Psoas muscle (tissue), 8 donors: ENCODE measurements at places on chromosomes 2 and 18. TPM values are rescaled to one million over a fixed set of nuclear protein-coding genes. Genes with fewer than 3 reads are reported as not detected.

DNA sequence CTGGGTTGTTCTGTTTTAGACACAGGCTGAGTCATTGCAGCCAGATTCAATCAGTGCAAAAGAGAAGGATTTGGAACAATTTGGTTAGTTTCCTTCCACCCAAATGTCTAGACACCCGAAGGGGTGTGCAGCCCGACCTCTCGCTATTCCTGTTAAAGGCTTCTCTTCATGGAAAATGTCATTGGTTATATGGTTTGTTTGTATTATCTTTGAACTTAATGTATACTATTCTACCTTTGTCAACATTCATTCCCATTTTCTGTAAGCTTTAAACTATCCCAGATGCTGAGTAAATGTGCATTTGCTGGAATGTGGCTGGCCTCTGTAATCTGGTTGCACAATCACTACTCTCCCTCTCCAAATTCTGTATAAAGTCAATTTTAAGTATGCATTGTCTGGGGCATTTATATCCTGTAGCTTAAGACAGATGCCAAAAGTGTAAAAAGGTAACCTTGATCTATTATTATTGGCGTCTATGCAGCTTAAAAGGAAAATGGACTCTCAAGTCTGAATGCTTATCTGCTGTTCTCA lies 80.4 kb upstream of the RND3 start:
- DNase-seq: no peak

DNA sequence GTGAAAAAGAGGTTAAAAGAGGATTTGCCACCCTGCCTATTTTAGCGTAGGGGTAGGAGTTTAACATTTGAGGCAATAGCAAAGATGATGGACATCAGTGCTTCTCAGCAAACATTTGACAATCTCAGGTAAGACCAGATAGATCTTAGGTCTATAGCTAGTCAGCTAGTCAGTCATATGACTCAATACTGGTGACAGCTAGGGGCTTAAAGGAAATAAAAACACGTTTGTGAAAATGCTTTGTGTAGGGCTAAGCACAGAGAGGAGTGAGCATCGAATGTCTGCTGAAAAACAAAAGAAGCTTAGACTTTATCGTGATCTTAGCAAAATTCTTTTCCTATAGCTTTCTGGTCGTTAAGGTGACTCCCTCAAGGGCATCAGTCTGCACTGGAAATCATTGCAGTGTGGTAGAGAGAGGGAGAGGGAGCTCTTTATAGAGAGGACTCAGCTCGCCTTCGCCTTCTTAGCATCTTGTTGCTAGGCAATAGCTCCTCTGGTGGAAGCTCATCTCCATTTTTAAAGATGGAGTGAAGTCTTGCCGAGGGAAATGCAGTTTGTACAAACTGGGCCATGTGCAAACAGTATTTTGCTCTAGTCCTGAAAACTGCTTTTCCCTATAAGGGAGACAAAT lies 62.8 kb upstream of the SLC38A11 start:
- no peak for DNase-seq

DNA sequence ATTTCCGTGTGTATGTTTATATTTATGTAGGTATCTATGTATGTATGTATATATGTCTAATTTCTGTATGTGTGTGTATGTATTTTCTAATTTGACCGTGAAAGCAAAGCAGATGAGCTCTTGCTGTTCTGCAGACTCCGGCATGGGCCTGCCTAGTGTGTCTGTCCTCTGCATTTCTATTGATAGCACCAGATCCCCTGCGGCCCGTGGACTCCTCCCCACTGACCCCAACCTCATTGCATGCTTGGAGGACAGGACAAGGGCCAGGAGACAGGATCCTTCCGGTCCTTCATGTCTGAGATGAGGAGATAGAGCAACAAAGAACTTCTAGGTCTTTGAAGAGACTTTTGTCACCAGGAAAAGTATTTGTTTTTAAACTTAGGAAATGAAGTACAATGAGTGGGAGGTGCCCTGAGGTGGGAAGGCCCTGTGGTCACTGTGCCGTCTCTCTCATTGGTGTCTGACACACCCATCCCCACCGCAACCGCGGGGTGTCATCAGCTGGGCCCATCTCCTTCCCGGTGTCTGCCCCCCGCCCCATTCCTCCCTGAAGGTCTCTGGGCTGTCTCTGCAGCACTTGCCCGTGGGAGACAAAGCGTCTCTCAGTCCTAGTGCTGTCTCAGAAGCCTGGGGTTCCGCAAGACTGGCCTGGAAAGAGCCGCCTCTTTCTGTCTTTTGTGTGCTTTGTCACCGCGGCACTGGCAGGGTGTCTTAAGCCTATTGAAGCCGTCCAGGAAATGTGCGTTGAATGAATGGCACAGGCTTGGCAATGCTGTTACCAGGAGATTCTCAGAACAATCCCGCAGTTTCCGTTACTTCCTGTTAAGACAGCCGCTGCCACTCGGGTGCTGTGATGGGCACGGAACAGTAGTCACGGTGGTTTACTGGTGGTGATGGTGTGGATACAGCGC lies 216.4 kb downstream of the AGAP1 start:
- DNase-seq: no peak

DNA sequence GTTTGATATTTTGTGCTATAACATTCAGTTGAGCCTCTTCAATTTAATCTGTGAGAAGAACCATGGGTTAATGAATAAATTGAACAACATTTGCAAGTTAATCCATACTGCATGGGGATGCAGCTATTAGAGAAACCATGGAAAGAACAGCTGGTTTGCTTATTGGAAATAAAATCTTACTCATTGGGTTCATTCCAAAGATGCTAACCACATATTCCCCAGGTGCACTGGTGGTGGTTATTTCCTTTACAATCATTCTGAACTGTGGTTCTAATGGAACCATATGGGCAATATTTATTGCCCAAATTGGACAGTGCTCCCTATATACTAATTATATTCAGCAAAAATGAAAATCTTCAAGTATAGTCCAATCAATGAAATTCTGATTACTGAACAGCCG lies 1200.4 kb upstream of the CDH2 start:
- no peak for DNase-seq

DNA sequence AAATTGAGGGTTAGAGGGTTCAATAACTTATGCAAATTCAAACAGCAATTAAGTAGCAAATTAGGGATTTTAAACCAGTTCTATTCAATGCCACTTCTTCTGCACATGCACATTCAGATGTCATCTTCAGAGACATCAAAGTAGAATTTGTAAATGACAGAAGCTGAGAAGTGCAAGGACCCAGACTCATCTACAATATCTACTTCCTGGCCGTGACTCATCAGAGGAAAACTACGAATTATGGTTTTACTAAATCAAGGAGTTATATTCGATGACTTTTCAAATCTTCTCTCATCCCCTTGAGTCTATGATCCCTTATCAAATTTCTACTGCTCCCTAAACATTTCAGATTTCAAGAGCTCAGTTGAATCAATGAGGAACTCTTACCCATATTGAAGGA lies 20.0 kb upstream of the STAT4 start:
- no peak for DNase-seq

- DNase-seq: peak; percentile 36
Measured at GRCh38 chr2:232436381-232437194, 19.4 kb upstream of the ALPI start.

GRCh38 chr2:239289545-239289944 lies 111.3 kb downstream of the HDAC4 start:
- no peak for DNase-seq

UGT1A4 gene
- total RNA-seq: not detected

- DNase-seq: no peak
Measured at GRCh38 chr2:44944102-44944951, 2.8 kb downstream of the SIX3 start.

- no peak for DNase-seq
Measured at GRCh38 chr18:25866331-25866730, 224.1 kb downstream of the SS18 start.

SLC4A3 gene
- 0.93 TPM for total RNA-seq

RBMS1 gene
- 23.1 TPM for total RNA-seq

- DNase-seq: no peak
Measured at GRCh38 chr18:13377496-13377895, 158.9 kb downstream of the LDLRAD4 start.

- no peak for DNase-seq
Measured at GRCh38 chr18:57863706-57864105, 60.6 kb upstream of the ATP8B1 start.

CLEC4F gene
- not detected for total RNA-seq

DNA sequence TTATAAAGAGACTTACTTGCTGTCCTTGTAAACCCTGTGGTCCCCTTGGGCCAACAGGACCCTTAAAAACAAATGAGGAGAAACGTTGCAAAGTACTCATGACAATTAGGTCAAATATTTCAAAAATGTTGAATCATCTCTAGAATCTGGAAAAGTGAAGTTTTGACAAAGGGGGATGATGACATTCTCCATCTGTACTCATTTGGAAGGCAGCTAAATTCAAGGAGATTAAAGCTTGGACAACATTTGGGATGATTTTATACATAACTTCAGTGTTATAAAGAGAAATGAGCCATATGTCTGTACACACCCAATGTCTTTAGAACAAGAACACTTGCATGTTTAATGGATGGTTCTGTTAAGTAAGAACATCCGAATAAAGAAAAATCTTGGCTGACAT lies 92.9 kb downstream of the COL5A2 start:
- no peak for DNase-seq

GREB1L gene
- total RNA-seq: 7.8 TPM

- no peak for DNase-seq
Measured at GRCh38 chr2:59083075-59083828, 842.1 kb upstream of the FANCL start.

GRCh38 chr2:45640576-45640975 lies 10.9 kb upstream of the PRKCE start:
- DNase-seq: no peak

- no peak for DNase-seq
Measured at GRCh38 chr2:226213717-226214116, 585.9 kb downstream of the IRS1 start.

DNA sequence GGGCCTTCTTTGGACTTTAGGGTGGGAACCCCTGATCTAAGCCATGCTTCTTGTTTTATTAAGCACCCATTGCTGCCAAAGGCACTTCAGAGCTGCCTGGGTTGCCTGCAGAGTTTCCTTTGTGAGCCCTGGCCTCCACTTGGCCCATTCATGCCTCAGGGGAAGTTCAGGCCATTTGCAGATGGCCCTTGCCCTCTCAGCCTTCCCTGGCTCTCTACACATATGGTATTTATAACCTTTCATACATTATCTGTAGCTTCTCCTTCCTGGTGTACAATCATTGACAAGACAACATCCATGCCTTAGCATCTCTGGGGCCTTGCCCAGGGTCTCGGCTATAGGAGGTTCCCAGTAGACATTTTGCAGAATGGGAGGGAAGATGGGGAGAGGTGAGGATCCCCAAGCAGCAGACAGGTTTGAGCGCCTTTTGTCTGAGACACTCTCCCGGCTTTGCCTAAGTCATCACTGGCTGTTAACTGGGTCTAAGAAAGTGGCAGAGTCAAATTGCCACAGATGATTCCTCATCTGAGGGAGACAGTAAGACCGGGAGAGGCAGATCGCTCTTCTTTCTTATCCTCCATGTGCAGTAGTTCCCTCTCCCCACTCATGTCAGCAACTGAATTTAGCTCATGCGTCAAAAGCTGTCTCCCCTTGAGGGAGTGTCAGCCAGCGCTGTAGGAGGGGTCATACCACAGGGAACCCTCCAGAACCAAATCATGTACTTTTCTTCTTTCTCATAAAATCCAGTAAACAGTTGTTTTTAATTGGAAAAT lies 2.7 kb downstream of the EHD3 start:
- DNase-seq: no peak

GRCh38 chr2:225091336-225091735 lies 49.1 kb upstream of the DOCK10 start:
- DNase-seq: no peak

PIEZO2 gene
- 0.06 TPM for total RNA-seq

- DNase-seq: no peak
Measured at GRCh38 chr2:204691911-204692510, 146.7 kb downstream of the PARD3B start.

KCNG3 gene
- total RNA-seq: not detected

- no peak for DNase-seq
Measured at GRCh38 chr2:86446060-86446459, 4.9 kb downstream of the KDM3A start.

AKAIN1 gene
- not detected for total RNA-seq

- no peak for DNase-seq
Measured at GRCh38 chr2:43984533-43984932, 11.3 kb downstream of the LRPPRC start.

DNA sequence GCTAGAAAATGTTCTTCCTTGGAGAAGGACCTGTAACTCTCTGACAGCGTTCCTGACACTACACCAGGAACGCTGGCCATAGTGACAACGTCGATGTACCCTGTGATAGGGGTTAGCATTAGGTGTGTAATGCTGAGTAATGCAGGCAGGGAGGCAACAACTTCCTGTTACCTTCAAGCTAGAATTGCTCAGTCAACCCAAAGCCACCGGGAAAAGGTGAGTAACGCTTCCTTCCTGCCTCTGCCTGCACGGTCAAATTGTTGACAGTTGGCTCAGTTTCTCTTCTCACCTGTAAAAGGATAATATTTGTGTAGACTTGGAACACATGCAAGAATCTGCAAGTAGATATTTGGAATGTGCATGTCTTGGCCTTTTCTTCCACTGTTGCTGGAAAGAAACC lies 12.7 kb downstream of the FAM110C start:
- no peak for DNase-seq
